ENCODE measurements at places on chromosomes 11 and 22. TPM values are rescaled to one million over a fixed set of nuclear protein-coding genes. Genes with fewer than 3 reads are reported as not detected.

MGAT3 gene
- polyA plus RNA-seq: 0.27 TPM

ADM gene
- not detected for polyA plus RNA-seq

DNA sequence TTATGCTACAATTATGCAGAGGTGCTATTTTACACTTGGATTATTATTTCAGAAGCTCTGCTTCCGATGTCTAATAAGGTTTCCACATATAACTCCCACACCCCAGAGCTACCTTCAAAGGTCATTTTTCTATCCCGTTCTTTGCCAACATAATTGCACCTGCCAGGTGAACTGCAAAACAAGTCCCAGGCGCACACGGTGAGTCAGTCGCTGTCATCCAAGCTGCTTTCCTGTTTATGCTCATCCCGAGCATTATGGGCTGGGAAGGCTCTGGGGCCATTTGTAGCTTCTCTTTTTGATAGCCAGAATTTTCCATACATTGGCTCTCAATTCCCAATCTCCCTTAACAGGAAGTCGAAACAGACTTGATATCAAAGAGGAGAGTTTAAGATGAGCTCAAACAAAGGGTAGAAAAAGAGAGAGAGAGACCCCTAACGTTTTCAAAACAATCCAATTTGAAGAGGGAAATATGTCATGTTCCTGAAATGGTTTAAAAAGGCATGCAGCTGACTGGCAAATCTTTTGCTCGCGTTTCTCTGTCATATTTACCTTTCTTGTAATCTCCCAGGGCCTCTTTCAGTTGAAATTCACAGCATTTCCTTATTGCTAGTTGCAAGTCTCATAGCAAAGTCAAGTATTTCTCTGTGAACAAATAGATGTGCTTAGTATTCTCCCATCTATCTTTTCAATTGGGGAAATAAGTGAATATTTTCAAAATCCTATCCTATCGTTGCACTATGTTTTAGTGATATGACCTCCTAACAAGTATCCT, 815.9 kb downstream of the KCNA4 start:
- DNase-seq: no peak
- H3K27ac ChIP-seq: no peak overlapping the region

DNA sequence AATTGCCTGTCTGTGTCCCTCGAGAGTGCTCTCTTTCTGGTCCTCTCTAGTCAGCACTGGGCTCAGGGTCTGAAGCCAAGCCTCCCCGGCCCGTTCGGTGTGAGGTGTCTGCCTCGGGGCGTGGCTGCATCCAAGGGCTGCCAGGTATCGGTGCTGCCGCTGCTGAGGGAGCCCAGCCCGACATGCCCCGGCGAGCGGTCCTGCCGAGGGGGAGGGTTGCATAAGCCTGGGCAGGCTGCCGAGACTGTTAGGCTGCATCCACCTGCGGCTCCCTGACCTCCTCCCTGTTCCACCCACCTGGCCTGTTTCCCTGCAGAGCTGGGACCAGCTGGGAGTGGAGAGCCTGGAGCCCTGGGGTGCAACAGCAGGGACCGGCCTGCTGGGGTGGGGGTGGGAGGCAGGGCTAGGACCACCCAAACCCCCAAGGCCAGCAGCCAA, 6.3 kb downstream of the OVOL1 start:
- H3K4me1 ChIP-seq: peaks cover 3% of the 10 kb centered on the region
- H3K4me3 ChIP-seq: no peak overlapping the region
- peaks cover 13% of the 10 kb centered on the region for H3K27me3 ChIP-seq
- no peak overlapping the region for H3K27ac ChIP-seq
- no peaks in the 10 kb centered on the region for H3K36me3 ChIP-seq

Measured in naive thymus-derived CD8-positive, alpha-beta T cell (primary cell).